Vagina (tissue), 2 donors: ENCODE measurements at places on chromosomes 4 and X.

DNA sequence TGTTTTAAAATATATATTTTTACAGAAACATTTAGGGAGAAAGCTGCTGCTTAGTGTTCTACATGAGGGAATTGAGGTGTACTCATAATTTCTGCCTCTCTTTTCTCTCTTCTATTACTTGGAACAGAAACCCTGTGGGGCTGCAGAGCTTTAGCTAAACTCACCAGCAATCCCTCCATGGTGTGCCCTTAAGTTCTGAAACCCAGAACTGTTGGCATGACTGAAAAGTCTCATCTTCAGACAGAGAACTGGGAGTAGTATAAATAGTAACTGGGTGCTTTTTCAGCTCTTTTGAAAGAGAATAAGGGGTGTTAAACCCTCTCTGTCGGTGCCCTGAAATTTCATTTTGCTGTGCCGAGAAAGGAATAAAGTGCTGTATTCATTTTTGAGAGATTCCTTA lies 294.9 kb upstream of the BOD1L1 start:
- DNase-seq = no peak

DNA sequence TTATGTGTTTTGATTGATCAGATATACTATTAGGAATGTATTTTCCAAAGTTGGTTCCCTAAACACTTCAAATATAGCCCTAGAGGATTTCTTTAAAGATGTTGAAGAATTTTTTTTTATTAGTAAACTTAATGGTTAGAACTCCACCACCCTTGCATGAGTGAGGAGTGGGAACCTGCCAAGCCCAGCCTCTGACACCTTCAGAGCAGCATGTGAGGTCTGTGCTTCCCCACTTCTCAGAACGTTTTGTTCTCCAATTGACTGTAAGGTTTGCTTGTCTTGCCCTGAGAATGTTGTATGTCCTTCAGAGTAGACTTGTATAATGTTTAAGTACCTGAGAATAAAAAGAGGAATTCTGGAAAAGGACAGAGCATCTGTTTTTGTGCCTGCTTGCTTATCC lies 126.8 kb downstream of the DCLK2 start:
- DNase-seq = no peak

GRCh38 chr4:7066006-7066405 lies 1.9 kb downstream of the GRPEL1 start:
- no peak for DNase-seq

- no peak for DNase-seq
Observed at GRCh38 chr4:65960751-65961150, 290.5 kb upstream of the EPHA5 start.

DNA sequence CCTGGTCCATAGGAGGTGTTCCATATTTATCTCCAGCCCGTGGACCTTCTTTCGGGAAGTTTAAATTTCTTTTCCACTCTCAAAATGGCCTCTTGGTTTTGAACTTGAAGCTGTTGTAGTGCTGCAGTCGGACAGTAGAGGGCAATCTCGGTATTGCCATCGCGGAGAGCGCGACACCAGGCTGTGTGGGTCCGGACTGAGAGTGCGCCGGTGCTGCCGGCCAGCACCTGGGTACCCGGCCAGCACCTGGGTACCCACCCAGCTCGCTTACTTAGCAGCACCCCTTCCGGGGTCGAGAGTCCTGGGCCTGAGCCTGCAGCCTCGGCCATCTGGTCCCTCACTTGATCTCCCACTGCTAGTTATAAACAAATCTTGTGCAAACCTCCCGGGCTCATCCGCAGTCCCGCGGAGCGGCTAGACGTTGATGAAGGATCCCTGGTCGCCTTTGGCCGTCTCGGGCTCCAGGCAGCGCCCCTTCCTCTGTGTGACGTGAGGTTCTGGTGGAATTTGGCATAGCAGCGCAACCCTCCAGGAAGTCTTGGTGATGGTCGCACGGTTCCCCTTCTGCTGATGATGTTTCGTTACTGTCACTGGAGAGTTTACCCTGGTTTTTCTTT lies 18.0 kb downstream of the FAM9A start:
- no peak for DNase-seq

DNA sequence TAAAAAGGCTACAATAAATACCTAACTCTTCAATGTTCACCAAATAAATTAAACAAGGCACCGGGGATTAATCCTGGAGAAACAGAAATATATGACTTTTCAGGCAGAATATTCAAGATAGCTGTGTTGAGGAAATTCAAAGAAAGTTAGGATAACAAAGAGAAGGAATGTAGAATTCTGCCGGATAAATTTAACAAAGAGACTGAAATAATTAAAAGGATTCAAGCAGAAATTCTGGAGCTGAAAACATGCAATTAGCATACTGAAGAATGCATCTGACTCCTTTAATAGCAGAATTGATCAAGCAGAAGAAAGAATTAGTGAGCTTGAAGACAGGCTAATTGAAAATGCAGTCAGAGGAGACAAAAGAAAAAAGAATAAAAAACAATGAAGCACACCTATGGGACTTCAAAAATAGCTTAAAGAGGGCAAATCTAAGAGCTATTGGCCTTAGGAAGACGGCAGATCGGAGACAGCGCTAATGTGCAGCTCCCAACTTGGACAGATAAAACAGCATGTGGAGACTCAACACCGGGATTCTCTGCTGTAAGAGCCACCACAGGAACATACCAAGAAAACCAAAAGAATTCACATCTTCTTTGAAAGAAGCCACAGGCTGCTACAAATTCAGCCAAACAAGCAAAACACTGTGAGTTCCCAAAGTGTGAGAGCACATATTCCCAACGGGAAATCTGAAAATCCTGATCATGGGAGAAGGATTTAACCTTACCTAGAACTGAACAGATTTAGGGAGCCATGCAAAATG lies 1290.9 kb downstream of the PCDH18 start:
- DNase-seq = no peak

- no peak for DNase-seq
Observed at GRCh38 chr4:76283900-76284299, 22.6 kb upstream of the STBD1 start.

GRCh38 chr4:8682725-8683124 lies 90.2 kb downstream of the CPZ start:
- no peak for DNase-seq
